ENCODE measurements at places on chromosomes 16 and 17.
A peak's percentile ranks its signal among the peaks of the same experiment; 100 is the strongest.

GRCh38 chr17:78356101-78356713, 3.7 kb downstream of the SOCS3 start:
- DNase-seq = peak; percentile 78

GRCh38 chr16:52953215-52953614, 99.5 kb downstream of the CHD9NB start:
- DNase-seq = no peak

DNA sequence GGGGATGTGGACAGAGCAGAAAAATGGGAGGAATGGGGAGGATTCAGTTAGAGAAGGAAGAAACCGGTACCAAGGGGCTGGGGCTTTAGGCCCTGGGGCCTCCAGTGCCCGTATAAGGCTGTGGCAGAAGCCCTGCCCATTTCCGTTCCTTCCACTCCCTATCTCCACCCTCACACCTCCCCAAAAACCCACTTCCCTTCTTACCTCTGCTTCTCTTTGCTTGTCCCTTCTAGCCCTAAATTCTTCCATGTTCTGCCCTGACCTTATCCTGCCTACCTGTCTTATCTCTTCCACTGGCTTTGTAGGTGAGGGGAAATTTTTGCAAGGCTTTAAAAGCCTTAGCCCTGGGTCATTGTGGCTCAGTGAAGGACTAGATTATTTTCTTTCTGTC, 4.1 kb downstream of the RNF167 start:
- DNase-seq = no peak

- no peak for DNase-seq
These were observed 50.3 kb upstream of the TOX3 start for GRCh38 chr16:52597073-52597771.

GRCh38 chr17:39572121-39572520, 35.6 kb downstream of the NEUROD2 start:
- DNase-seq = no peak

DNA sequence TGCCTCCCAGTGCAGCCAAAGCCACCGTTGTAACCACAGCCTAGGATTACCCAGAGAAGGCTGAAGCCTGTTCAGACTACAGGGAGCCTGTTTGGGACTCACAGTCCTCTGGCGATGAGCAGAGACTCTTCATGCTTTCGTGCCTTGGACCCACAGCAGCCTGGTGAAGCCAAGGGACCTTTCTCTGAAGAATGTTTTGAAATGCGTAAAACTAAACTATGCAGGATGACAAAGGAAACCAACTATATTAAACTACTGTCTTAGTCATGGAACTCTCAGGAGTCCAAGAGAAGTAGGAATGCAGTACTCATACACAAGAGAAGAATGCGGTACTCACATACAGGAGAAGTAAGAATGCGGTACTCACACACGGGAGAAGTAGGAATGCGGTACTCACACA, 20.9 kb downstream of the ABR start:
- DNase-seq = peak; percentile 43

DNA sequence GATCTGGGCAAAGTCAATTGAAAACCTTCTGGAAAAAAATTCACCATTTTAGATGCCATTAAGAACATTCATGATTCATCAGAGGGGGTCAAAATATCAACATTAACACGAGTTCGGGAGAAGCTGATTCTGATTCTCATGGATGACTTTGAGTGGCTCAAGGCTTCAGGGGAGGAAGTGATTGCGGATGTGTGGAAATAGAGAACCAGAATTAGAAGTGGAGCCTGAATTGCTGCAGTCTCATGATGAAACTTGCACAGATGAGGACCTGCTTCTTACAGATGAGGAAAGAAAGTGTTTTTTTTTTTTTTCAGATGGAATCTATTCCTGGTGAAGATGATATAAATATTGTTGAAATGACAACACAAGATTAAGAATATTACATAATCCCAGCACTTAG, 12.9 kb downstream of the ITGAX start:
- DNase-seq = no peak

- DNase-seq = no peak
These were observed 33.4 kb downstream of the CDH13 start for GRCh38 chr16:82660075-82660645.

DNA sequence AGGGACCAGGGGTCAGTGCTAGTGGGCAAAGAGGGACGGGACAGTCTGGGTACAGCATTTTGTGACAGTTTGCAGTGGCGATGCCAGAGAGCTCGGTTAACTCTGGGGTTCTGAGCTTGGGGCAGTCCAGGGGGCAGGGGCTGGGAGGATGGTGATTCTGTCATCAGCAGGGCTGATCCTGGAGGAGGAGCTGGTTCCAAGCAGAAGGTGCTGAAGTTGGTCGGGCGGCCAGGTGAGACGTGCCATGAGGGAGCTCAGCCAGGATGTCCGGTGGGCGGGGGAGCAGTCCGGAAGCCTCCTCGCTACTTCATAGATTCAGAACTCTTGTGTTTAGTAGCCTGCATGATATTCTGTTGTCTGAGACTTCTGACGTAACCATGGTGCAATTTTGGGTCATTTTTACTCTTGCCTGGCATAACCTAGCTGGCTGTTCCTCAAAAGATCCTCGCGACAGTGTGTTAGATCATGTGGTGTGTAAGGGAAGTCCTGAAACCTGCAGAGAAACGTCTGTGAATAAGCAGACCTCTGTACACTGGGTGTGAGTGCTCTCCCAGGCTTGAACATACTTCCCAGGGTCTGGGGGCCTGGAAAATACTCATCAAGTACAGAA, 122.0 kb downstream of the CLEC16A start:
- no peak for DNase-seq

DNA sequence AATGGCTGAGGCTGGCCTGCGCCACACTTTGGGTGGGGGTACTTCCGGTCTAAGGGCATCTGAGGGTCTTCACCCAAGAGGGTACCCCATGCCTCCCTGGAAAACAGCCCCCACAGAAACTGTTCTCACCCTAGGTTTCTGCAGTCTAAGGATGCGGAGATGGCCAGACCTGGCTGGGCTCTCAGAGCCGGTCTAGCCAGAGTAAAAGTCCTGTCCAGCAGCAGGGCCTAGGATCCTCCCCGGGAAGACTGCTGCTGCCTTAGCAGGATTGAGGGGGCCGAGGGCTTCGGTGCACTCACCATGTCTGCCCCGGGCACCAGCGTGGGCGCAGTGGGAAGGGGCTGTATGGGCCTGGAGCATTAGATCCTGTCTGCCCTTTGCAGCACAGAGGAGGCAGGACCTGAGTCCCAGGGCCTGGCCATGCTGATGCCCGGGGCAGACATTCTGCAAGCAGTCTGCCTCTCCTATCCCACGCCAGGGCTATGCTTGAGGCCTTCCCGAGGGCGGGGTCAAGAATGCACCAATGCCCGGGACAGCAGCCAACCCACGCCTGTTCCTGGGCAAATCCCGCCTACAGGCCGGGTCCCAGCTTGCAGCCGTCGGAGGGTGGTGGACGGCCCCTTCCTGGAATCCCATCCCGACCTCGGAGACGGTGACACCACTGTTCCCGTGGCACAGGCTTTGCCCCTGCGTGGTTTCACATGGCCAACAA, 54.7 kb downstream of the CBFA2T3 start:
- DNase-seq = peak; percentile 20

GRCh38 chr17:50758524-50758923, 8.8 kb downstream of the ANKRD40CL start:
- DNase-seq = no peak

GRCh38 chr17:12987120-12987519, 30.7 kb downstream of the ELAC2 start:
- no peak for DNase-seq

DNA sequence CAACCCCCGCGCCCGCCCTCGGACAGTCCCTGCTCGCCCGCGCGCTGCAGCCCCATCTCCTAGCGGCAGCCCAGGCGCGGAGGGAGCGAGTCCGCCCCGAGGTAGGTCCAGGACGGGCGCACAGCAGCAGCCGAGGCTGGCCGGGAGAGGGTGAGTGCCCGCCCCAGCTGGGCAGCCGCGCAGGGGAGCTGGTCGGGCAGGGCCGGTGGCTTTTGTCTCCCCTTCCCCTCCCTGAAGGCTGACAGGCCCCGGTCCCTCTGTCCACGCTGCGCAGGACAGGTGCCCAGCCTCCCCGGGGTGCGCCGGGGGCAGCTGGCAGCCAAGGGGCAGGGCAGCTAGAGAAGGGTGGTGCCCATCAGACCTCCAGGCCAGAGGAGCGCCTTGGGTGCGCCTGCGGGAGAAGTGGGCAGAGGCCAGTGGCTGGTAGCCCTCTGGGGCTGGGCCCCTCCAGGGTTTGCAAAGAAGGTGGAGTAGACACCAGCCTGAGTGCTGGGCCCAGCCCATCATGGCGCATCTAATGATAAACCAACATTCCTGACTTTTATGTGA, 278 bp downstream of the ITGB4 start:
- no peak for DNase-seq

- DNase-seq = peak; percentile 51
These were observed at the start of gene POLR2C for GRCh38 chr16:57462209-57462977. Gene POLR2C (plus strand): TSS chr16:57462679. CDS start chr16:57462725, 46 bp downstream.

GRCh38 chr17:7573324-7574080, 5.9 kb upstream of the CD68 start:
- DNase-seq = peak; percentile 77

DNA sequence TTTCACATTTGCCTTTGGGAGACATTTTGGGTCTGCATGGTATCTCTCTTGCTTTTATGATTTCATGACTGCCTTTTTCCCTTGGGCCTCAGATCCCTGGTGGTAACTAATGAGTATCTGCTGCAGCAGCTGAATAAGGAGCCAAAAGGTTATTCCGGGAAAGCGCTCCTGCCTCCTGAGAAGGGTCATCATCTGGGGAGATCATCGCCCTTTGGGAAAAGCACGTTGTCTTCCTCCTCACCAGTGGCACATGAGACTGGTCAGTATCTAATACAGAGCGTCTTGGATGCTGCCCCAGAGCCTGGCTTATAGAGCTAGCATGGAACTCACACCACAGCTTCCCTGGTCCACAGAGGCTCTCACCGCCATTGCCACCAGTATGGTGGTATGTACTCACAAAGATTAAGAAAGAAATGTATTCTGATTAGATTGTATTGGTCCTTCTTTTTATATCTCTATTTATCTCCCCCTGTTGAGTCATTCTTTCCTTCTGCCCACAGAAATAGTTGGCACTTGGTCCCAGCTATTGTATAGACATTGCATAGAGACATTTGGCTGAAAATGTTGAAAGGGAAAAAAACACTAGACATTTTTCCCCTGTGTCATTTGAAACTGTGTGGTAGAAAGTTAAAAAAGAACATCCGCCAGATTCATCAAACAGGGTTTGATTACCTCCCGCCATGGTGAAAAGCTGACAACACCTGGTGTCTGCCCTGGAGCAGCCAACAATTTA, 8.4 kb downstream of the TPPP3 start:
- no peak for DNase-seq

- DNase-seq = no peak
These were observed 107.1 kb downstream of the MYO1D start for GRCh38 chr17:32769846-32770245.

- no peak for DNase-seq
These were observed 36.6 kb downstream of the BAHCC1 start for GRCh38 chr17:81431545-81432482.

- DNase-seq = no peak
These were observed 50.9 kb downstream of the ZFPM1 start for GRCh38 chr16:88503771-88504488.

DNA sequence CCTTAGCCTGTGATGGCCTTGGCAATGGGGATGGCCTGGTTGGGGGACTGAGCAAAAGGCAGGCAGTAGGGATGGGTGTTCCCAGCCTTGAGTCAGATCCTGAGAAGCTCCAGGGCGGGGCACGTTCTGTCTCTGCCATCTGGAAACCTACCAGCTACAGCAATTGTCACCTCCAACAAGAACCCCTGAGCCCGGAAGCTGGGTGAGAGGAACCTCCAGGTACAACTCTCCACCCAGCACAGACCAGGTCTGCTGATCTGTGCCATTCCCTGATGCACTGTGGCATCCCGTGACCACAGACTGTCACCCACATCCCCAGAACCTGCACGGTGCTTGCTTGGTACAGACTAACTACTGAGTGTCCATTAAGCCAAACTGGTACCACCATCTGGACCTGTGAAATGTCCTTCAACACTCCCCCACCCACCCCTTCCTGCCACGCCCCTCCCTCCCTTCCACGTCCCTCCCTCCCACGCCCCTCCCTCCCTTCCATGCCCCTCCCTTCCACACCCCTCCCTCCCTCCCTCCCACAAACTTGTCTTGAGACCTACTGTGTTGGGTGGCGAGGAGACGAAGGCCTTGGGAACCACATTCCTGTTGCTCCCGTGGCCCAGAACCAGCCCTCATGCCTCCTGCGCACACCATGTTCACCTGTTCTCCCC, 16.6 kb downstream of the MYO15B start:
- no peak for DNase-seq

DNA sequence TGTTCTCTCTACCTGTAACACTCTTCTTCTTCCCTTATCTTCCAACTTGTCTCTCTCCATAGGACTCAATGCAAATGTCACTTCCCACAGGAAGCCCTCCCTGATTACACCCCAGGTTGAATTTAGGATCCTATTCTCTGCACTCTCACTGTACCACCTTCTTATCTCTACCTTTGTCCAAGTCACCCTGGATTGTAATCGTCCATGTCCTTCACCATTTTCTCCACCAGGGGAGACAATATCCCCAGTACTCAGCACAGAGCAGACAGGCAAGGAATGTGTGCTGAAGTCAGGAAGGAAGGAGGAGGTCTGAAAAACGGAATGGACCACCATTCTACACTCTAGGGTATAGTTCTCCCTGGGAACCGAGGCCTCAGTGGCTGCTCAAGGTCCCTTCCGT, 14.2 kb downstream of the C16orf82 start:
- DNase-seq = no peak

DNA sequence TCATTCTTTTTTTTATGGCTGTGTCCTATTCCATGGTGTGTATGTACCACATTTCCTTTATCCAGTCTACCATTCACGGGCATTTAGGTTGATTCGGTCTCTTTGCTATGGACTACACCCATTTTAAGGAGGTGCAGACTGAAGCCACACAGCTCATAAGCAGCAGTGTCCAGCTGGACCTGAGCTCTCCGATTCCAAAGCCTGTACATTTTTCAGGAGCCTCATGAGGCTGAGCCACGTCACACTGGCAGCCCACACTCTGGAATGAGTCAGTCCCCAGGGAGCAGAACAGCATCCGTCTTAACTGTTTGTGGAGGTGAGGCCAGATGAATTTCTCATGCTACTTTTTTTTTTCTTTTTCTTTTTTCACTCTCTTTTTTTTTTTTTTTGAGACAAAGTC, 116.1 kb downstream of the C16orf95 start:
- peak; percentile 95 for DNase-seq

GRCh38 chr16:53430363-53430762, 3.9 kb upstream of the RBL2 start:
- DNase-seq = no peak

- DNase-seq = no peak
These were observed at the start of gene NEUROD2 for GRCh38 chr17:39607851-39608130. Gene NEUROD2 (minus strand): TSS chr17:39607920. CDS start chr17:39606599, 1,321 bp downstream.
